ENCODE measurements at places on chromosomes 2 and 18. TPM values are rescaled to one million over a fixed set of nuclear protein-coding genes. Genes with fewer than 3 reads are reported as not detected.
A peak's percentile ranks its signal among the peaks of the same experiment; 100 is the strongest.

DNA sequence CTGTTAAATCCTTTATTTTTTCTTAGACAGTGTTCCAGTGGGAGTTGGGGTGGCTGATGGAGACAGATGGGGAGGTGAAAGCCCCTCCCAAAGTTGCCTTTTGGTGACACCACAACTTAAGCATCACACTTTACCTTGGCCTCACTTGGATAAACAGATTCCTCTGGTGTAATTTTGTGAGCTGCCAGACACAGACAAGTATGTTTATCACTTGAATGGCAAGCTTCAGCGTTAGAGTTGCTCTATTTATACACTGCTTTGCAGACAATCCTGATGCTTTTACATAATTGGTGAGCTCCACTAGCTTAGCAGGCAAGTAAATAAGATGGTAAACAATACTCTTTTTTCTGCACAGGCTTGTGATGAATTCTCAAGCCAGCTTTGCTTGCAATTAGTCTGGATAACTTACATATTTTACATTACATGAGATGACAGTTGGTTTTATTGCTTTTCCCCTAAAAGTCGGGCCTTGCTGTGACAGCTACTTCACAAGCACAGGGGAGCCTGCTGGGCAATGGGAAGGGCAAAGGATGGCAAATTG, 226.2 kb downstream of the SLC8A1 start:
- no peak for DNase-seq

- DNase-seq = peak; percentile 39
Measured at GRCh38 chr18:37484983-37485834, 80.4 kb downstream of the CELF4 start.

DNA sequence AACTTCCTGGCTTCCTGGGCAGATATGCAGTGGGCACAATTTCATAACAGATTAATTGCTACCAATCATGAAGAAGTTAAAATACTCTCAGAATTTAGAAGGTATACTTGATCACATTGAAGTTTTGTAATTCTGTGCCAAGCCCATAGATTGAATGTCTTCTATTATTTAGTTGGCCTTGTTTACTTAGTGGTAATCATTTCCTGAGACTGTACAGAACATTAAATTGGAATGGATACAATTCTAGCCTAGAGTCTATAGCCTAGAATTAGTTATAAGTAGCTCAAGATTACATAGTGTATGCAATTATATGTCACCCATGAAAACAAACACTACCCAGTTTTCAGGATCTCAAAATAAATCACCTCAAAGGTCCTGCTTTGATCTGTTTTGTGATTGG, 615.8 kb downstream of the XIRP2 start:
- DNase-seq = no peak

DNA sequence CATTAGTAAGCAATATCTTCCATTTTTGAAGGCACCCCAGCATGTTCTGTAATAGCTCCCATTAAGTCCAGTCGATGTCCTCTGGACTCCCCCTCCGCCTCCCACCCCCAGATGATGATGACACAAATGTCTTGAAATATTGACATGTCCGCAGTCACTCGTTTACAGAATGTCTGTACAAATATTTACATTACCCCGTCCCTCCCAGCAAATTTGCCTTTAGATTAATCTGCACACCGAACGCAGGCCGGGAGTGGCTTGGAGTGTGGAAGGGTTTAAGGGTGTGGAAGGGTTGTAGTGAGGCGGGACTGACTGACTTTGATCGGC, 853 bp upstream of the OSBPL6 start:
- no peak for DNase-seq

DNA sequence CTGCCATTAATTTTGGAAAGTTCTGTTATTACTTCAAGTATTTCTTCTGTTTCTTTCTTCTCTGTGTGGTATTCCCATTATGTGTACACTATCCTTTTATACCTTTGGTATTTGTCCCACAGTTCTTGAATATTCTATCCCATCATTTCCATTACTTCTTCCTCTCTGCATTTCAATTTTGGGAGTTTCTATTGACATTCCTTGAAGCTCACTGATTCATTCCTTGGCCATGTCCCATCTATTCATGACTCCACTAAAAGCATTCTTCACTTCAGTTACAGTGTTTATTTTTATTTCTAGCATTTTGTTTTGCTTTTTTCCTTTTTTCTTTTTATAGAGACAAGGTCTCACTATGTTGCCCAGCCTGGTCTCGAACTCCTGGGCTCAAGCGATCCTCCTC, 30.3 kb downstream of the PROC start:
- no peak for DNase-seq

DNA sequence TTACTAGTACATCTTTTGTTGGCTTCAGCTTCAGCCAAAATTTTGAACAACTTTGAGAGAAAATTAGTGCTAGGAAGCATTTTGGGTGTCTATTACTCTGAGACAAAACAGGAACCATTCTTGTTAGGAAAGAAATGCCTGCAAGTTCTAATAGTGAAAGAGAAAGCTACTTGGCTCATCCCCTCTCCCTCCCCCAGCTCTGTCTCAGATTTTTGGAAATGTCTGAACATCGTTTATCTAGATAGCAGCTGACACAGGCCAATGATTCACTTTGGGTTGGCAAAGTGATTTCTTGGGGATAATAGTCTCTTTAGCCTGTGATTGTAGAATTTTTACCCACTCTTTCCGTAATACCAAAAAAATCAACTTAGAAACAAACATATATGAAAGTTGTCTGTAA, 42.3 kb upstream of the PTPRM start:
- DNase-seq = no peak

DNA sequence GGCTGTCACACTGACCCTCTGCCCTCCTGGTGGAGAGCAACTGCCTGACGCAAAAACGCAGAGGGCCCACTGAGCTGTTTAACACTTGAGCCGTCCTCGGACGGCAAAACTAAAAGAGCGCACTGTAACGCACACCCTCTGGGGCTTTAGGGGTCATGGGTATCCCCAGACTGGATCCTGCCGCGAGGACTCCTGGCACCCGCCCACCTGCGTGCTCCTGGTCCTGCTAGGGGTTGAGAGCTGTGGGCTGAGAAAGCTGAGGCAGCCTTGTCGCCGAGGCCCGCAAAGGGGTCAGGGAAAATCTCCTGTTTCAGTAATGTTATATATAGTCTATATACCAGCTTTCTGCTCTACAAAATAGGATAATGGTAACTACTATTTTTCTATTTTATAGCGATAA, 39.1 kb downstream of the MDH1 start:
- no peak for DNase-seq

- no peak for DNase-seq
Measured at GRCh38 chr2:231469583-231469950, 5.3 kb upstream of the NCL start.

- DNase-seq = no peak
Measured at GRCh38 chr2:63792530-63792929, 49.2 kb upstream of the UGP2 start.

GRCh38 chr18:8498905-8499304, 110.3 kb upstream of the RAB12 start:
- no peak for DNase-seq

DNA sequence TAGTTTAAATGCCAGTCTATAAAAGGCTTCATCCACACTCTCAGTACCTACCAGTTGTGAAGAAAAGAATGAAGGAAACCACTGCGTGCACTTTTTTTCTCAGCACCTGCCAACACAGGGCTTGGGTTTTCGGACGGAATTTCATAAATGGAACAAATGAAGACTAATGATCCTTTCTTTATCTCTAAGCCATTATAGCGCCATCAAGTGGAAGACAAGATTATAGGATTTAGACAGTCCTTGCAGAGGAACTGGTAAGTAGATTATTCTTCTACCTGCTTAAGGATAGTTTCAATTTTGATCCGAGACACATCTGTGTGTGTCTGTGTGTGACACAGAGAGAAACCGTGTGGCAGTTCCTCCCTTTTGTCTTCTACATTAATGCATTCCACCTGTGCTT, 245.6 kb downstream of the NRXN1 start:
- DNase-seq = no peak

GRCh38 chr18:7779211-7779610, 212.1 kb downstream of the PTPRM start:
- DNase-seq = no peak

GRCh38 chr2:70901227-70902066, 34.3 kb upstream of the ATP6V1B1 start:
- peak; percentile 41 for DNase-seq

DNA sequence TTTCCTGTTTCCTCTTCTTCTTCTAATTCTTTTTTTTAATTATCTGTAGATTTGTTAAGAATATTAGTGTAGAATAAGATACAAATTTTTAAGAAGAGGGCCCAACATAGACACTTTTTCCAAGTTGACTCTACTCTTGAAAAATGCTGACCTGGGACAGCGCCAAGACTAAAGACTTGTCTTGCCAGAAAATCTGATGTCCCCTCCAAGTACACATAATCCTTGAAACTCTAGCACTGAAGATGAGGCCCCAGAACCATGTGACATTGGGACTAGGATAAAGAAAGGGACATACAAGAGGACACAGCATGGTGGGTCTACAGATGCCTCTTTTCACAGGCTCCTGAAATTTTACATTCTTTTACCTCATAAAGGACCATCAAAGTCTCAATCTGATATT, 271.6 kb upstream of the SESTD1 start:
- DNase-seq = no peak

DNA sequence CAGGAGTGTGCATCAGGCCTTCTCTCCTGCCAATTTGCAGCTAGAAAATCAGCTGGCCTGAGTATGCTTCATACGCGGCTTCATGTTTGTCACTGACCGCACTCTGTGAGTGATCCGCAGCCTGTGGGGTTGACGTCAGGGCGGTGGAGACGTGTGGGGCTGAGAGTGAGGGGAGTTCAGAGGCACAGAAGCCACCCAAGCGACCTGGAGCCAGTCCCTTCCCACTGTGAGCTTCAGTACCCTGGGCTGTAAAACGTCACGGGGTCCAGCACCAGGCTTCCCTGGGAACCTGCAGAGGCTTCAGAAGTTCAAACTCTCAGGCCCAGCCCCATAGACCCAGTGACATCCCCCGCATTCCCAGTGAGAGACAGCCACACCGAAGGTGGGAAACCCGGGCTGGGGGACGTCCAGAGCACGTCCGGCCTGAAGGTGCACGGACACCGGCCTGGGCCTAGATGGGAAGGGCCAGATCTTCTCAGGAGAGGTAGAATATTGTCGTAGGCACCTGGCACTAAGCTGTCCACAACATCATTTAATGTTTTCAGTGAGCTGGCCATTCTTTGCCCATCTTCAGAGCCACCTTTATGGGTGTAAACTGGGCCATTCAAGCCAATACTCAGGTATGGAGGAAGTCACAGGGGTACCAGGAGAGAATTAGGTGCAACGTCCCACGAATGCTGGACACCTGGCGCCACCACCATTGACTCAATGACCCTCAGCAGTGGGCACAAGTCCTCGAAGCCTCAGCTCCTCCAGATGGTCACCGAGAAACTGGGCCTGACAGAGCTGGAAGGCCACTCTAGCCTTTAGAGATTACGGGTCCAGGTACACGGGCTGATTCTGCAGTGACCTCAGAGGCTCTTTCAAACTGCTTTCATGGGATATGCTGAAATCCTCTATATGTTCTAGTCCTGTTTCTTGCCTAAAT, 235.6 kb upstream of the MYT1L start:
- no peak for DNase-seq

DNA sequence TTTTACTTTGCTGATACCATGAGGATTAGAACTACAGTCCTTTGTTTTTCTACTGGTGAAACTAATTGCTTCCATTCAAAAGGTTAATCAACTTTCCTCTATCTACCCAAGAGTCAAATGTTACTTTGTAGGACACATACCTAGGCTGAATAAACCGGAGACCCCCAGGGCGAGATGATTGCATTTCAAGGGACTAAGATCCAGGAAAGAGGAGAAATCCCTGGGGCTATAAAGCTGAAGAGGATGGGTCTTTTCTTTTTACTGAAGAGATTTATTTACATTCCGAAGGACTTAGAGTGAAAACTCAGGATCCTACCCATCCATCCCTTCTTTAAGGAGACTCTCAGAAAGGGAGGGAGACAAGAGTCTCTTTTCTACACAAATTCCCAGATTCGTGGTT, 331.9 kb downstream of the CDH19 start:
- no peak for DNase-seq

DNA sequence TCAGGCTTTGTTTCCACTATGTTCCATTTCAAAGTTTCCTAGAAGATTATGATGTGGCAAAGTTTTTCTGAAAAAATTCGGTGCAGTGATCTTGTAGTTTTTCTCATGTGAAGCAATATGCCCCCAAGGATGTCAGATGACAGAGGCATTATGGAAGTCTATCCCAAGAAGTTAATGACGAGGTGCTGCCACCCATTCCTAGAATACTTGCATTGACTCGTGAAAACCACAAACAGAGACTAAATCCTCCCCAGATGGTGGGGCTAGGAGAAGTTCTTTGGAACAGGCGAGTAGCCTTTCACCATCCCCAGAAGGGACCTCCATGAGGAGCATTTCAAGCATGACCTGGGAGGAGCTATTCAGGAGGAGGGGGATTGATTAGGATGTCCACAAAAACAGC, 40.2 kb upstream of the COPS8 start:
- DNase-seq = no peak

- peak; percentile 23 for DNase-seq
Measured at GRCh38 chr2:240348522-240348921, 86.9 kb upstream of the GPC1 start.

DNA sequence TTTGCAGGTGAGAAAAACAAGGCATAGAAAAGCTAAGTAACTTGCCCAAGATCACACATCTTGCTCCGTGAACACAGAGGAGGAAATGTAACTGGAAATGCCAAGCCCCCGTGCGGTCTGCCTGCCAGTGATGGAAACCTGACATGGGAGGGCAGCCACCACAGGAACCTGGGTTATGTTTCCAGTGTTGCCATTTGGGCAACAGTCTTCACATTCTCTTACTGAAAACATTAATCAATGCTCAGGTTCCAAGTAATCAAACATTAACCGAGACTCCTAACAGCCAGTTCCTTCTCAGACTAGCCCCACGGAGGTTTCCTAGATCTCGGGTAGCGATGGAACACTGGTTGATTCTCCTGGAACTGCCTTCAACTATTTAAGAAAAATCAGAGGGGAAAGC, 2.5 kb downstream of the TGFA start:
- no peak for DNase-seq

GRCh38 chr2:148615381-148615841, 29.1 kb upstream of the EPC2 start:
- DNase-seq = no peak

- no peak for DNase-seq
Measured at GRCh38 chr2:124027182-124027581, 2.1 kb downstream of the CNTNAP5 start.

Gene DUSP2
- total RNA-seq = 1.9 TPM

Gene FNDC4
- total RNA-seq = 1.8 TPM

Gene SCN1A
- total RNA-seq = 0.92 TPM

Gene EPB41L3
- total RNA-seq = 6.8 TPM

Gene FZD7
- total RNA-seq = 24.6 TPM

Gene SLC38A11
- 1.0 TPM for total RNA-seq

Gene IL1RN
- total RNA-seq = 0.57 TPM

Gene SKOR2
- total RNA-seq = not detected

Gene DTNB
- total RNA-seq = 5.9 TPM

Gene SPP2
- total RNA-seq = not detected

Gene NYAP2
- total RNA-seq = not detected

Gene NEB
- 0.55 TPM for total RNA-seq

Gene MBP
- 32.7 TPM for total RNA-seq

Measured in left ventricle myocardium superior (tissue), 1 donor.